ENCODE measurements at places on chromosomes 11 and 22. TPM values are rescaled to one million over a fixed set of nuclear protein-coding genes. Genes with fewer than 3 reads are reported as not detected.

DNA sequence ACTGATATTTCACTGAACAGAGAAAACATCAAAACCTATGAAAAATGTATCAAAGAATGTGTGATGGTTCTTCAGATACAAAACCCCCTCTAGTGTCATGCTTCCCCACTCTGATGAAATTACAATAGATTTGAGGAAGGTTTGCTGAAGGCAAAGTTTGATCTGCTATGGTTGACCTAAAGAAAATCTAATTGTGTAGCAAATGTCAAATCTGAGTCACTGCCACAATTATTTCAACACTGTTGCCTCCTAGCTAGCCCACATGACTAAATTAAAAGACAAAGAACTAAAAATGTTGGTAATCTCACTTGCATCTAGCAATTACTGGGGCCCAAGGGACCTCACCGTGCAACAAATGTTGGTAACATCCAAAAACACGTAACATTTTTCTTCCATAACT is 728.0 kb downstream of the DLG2 start:
- no peak for DNase-seq

GRCh38 chr22:39965748-39966147 is 5.6 kb downstream of the TMA7B start:
- no peak for DNase-seq

- no peak for DNase-seq
Observed at GRCh38 chr11:65900125-65900898, at the start of gene FOSL1. FOSL1 (minus strand) TSS chr11:65900388; CDS start chr11:65900339, 49 bp downstream.

DNA sequence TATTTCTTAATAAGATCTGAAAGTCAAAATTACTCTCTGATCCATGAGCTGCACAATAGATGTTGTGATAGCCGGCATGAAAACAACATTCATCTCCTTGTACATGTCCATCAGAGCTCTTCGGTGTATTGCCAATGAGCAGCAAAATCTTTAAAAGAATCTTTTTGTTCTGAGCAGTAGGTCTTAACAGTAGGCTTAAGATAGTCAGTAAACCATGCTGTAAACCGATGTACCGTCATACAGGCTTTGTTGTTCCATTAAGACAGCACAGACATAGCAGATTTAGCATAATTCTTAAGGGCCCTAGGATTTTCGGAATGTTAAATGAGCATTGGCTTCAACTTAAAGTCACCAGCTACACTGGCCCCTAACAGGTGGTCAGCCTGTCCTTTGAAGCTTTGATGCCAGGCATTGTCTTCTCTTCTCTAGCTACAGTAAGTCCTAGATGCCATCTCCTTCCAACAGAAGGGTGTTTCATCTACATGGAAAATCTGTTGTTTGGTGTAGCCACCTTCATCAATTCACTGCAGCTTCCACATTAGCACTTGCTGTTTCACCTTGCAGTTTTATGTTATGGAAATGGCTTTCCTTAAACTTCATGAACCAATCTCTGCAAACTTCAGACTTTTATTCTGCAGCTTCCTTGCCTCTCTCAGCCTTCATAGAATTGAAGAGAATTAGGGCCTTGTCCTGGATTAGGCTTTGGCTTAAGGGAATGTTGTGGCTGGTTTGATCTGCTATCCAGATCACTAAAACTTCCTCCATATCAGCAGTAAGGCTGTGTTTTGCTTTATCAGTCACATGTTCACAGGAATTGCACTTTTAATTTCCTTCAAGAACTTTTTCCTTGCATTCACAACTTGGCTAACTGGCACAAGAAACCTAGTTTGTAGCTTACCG is 28.4 kb downstream of the RRP8 start:
- no peak for DNase-seq

GRCh38 chr11:44804449-44805437 is 78.0 kb downstream of the TSPAN18 start:
- DNase-seq, result no peak

DNA sequence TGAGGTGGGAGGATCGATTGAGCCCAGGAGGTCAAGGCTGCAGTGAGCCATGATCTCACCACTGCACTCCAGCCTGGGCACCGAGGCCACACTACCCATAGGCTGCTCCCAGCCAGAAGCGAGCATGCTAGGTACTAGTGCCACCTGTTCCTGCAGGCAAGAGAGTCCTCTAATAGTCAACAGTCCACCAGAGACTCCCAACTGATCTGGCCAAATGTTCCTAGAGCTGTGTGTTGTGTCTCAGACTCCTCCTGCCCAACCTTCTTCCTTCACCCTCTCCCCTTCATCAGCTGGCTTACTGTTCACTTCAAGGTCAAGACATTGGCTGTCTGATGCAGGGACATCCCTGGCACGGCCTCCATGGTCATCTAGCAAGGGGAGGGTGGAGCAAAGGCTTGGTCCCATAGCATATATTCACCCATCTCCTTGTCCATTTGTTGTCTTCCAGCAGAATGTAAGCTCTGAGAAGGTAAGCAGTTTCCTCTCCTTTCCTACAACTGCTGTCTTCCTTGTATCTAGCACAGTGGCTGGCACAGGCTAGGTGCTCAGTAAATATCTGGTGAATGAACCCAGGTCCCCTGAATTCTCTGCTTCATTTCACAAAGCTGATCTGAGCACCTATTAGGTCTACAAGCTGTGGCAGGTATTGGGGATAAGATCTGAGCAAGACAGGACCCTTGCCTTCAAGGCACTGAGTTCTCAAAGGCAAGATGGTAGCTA is 126.2 kb upstream of the SERPIND1 start:
- DNase-seq, result no peak

Gene KLHL35
- 0.67 TPM for polyA plus RNA-seq

Gene SMTN
- 37.1 TPM for polyA plus RNA-seq

Gene SPDYC
- polyA plus RNA-seq, result not detected

Gene TCN2
- 65.2 TPM for polyA plus RNA-seq
